Stimulated activated CD8-positive, alpha-beta memory T cell treated with anti-CD3 and anti-CD28 coated beads, Interleukin-4, amount 100 ng/mL, for 1 hour (primary cell): ENCODE measurements at places on chromosomes 7 and 10.

- DNase-seq, result no peak
These were observed 3.9 kb upstream of the PVRIG start for GRCh38 chr7:100215895-100216294.

DNA sequence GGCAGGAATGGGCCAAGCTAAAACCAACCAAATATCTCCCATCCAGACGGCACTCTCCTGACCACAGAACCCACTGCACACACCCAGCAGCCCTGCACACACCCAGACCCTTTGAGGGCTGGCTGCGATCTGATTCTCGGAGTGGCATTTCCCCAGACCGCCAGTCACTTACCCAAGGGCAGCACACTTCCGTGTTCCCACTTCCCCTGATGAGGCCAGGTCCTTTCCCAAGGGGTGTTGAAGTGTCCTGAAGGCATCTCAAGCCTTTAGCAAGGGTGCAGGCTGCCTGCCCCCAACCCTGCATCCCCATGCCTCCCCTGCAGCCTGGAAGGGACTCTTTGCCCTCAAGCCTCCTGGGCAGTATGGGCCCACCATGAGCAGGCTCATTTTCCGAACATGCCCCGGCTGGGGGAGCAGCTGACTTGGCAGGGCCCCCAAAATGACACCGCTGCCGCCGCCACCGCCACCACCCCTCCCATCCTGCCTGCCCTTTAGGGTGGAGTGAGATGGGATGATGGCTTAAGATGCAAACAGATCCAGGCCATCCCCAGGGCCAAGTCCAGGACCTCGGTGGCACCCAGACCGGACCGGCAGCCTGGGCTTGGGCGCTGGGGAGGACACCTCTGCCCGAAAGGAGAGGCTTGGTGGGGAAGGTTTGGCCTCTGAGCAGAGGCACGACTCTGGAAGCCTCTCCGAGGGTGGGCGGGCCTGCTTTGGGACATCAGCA lies 159.8 kb downstream of the NRF1 start:
- no peak for DNase-seq

DNA sequence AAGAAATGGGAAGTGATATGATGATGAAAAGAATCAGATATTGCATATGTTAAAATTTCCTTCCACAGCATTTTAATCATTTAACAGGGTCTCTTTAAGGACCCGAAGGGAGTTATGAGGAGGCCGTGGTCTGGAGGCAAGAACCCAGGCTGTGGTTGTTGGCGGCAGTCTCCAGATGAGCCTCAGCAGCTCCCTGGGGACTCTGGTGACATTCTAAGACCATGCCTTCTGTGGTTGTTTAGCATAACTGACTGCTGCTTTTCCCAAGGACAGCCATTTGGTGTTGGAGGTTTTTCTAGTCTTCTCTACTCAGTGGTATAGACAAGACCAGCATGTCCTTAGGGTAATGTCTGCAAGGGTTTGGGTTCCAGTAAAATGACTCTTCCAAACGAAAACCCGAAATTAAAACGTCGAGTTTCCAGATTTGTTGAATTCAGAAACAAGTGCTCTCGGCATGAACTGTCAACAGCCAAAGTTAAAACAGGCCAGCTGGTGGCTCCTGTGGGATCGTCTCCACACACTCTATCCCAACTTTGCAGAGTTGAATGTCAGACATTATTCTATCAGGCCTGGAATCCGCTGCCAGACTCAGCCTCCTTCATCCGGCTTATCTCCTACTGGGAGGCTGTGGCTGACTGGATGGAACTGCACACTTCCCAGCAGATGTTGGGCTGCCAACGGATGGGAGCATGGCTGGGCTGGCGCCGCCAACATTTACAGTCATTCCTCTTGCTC lies 183.1 kb downstream of the TAX1BP1 start:
- no peak for DNase-seq

- no peak for DNase-seq
These were observed 206.6 kb downstream of the LSM5 start for GRCh38 chr7:32283546-32283945.

- DNase-seq, result no peak
These were observed 21.7 kb upstream of the MALSU1 start for GRCh38 chr7:23277359-23277989.

DNA sequence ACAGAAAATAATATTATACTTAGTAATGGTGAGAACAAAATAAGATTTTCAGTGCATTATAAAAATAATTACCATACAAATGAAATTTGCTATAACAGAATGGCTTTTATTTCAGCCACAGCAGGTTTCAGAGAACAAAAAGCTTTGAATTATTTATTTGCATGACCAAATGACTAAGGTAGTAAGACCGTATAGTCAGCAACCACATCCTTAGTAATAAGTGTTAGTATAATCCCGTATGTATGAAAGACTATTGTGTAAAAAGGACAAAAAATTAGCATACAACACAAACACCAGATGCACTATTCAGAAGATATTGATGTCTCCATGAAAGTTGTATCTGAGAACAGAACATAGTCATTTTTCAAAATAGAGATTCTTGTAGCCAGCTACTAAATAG lies 12.2 kb downstream of the PDZD8 start:
- no peak for DNase-seq

DNA sequence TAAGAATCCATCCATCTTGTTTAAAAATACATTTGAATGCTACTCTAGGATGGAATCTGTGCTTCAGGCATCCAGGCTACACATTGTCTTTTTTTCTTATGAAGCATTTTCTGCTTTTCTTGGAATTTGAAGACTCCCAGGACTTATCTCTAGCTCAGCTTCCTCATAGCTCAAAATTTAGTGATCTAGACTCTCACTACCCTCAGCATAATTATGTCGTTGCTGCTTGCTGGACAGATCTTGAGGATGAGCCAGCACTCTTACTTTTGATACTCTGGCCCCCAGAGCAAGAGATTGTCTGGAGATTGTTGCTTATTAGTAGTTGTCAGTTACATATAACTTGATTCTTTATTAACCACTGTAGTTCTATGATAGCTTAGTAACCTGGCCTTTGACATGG lies 83.3 kb upstream of the FGL2 start:
- DNase-seq, result no peak

GRCh38 chr7:135898226-135898625 lies 78.9 kb downstream of the MTPN start:
- DNase-seq, result no peak

- DNase-seq, result no peak
These were observed 82.4 kb downstream of the DLG5 start for GRCh38 chr10:77844177-77844576.

DNA sequence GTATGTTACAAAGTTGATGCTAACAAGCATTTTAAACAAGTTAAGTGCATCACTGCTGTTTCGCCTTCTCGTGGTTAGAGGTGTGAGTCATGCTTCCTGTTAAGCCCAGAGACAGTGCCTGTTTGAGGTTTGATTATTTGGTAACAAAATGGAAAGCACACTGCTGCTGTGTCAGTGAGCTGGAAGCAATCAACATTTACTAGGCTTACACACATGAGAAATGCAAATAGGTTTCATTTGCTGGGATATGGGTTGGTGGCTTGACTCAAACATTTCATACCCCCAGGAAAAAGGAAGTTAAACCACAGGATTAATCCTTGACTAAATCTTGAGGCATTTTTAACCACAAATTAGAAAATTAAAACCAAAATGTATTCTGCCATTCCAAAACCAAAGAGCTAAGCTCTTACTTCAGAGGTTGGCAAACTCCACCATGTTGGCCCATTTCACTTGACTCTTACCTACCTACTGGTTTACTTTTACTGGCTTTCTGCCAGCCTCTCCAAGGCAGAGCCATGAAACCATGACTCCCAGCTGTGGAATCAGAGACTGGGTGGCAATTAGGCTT lies 139.2 kb downstream of the ETV1 start:
- DNase-seq, result peak; percentile 7

- DNase-seq, result no peak
These were observed 163.4 kb upstream of the NFE2L3 start for GRCh38 chr7:25988640-25989039.
